ENCODE measurements at places on chromosomes 5 and 9.

- DNase-seq = no peak
Observed at GRCh38 chr9:5848372-5848882, 15.5 kb upstream of the ERMP1 start.

DNA sequence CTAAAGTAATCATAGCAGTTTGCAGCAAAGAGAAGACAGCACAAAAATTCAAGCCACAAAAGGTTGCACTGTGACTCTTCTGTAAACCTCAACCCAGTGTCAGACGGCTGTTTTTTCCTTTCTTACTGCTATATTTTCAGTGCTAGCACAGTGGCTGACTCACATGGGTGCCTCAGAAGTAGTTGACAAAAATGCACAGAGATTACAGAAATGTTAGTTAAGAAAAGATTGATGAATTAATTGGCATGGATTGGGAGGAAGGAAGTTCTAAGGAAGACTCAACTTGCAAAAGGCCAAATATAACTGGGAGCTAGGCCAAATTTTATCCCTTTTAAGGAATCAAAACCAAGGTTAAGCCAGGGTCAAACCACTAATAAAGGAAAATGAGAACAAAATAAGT is 43.7 kb upstream of the ITGA1 start:
- DNase-seq = no peak

DNA sequence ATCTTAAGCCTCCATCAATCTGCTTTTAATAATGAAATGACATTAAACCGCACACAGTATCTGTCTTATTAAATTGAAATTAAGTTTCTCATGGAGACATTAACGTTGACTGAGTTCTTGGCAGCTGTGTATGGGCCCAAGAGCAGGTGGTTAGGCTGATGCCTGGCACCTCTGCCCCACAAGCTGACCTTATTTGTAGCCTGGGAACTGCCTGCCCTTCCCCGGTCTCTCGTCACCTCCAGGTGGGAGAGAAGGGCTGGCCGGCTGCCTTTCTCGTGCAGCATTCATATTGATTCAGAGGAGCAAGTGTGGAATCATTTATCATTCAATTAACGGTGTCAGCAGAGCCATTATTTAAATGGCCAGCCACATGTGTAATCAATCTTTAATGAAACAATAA is 53.0 kb upstream of the FCN1 start:
- no peak for DNase-seq

DNA sequence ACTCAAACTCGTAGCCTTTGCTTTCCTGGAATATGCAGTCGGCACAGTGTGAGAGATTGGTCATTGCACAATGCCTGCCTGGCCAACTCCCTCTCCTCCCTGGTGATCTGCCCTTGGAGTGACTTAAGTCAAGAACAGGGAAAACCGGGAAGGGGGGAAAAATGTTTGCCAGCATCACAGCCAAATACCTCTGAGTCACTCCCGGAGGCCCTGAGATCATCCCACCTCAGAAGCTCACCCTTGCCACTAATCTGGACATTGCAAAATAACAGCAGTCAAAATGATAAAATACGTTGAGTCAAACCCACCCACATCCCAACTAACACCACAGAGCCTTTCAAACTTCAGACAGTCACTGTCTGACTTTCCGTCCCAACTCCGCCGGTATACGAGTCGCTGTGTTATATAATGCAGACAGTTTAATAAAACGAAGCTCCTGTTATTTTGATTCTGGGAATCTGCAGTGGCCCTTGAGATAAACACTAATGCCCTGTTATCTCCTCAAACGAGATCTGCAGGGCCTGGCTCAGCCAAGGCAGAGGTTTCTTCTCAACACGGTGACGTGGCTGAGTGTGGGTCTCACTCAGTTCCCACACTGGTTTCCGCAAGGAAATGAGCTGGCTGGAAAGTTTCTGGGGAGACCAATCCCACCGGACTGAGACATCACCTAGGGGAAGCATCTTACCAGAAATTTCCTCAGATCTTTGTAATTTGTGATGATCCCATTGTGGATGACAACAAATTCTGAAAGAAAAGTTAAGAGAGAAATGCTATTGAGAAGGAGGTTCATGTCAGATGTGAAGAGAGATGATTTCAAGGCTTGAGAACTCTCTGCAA is 22.1 kb downstream of the GFPT2 start:
- no peak for DNase-seq

GRCh38 chr5:67620424-67621397 is 424.1 kb upstream of the CD180 start:
- DNase-seq = no peak

DNA sequence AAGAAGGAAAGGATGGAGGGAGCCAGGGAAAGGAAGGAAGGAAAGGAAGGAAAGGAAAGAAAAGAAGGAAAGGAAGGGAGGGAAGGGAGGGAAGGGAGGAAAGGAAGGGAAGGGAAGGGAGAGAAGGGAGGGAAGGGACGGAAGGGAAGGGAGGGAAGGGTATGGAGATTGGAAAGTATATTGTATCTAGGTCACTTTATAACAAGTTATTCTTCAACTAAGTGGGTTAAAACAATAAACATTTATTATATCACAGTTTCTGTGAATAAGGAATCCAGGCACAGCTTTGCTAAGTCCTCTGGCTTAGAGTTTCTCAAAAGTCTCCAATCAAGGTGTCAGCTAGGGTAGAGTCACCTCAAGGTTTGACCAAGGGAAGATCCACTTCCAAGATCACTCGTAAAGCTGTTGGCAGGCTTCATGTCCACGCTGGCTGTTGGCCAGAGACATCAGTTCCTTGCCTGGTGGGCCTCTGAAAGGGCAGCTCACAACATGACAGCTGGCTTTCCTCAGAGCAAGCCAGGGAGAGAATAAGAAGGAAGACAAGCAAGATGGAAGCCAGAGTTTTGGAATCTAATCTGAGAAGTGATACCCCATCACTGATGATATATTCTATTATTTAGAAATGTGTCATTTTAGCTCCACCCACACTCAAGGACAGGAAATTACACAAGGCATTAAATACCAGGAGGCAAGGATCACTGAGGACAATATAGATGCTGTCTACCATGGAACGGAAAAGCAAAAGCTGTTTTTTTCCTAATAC is 105.1 kb downstream of the DEPDC1B start:
- DNase-seq = no peak

GRCh38 chr9:36968574-36969215 is 65.4 kb downstream of the PAX5 start:
- DNase-seq = no peak

GRCh38 chr5:102902135-102902448 is 147.0 kb downstream of the PAM start:
- peak; percentile 42 for DNase-seq

GRCh38 chr9:107502464-107502863 is 12.9 kb upstream of the KLF4 start:
- no peak for DNase-seq

- peak; percentile 38 for DNase-seq
Observed at GRCh38 chr5:53123702-53124101, 14.1 kb upstream of the MOCS2 start.

GRCh38 chr5:133928587-133929393 is 39.6 kb downstream of the C5orf15 start:
- no peak for DNase-seq

GRCh38 chr5:154526231-154527226 is 48.5 kb upstream of the HAND1 start:
- no peak for DNase-seq

- no peak for DNase-seq
Observed at GRCh38 chr5:172533058-172533398, 78.7 kb upstream of the SH3PXD2B start.

GRCh38 chr5:6791031-6791430 is 77.8 kb downstream of the TENT4A start:
- DNase-seq = no peak

DNA sequence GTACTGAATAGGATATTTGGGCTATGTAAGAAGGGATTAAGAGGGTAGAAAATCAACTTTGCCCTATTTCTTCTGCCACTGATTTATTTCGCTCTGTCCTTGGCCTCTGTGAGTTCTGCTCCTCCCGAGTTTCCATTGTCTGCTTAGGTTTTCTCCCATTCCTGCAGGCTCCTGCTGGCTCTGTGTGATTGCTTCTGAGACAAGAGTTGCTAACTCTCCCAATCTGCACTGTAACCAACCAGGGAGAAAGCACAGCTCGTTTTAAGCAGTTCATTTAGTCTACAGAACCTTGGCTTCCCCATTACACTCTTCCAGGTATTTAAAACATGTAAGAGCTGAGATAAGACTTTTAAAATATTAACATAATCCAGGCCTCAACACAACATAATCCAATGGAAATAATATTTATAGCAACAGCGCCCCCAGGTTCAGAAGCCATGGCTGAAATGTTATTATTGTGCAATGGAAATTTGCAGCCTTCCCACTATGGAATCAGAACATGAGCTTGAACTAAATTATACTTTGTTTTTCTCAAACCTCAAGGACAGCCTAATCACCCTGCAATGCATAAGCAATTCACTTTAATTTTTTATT is 203.5 kb downstream of the ERCC6L2 start:
- no peak for DNase-seq

GRCh38 chr5:106877881-106878280 is 792.9 kb downstream of the EFNA5 start:
- DNase-seq = no peak

Data from SK-MEL-5 (cell line).